Right cardiac atrium (tissue), 5 donors: ENCODE measurements at places on chromosomes 16 and 17.
A peak's percentile ranks its signal among the peaks of the same experiment; 100 is the strongest.

- DNase-seq: no peak
These were observed 3.7 kb downstream of the HPR start for GRCh38 chr16:72066747-72067146.

GRCh38 chr17:2405247-2405926 is 4.5 kb upstream of the MNT start:
- DNase-seq: peak; percentile 50

- DNase-seq: no peak
These were observed 674 bp downstream of the C17orf75 start for GRCh38 chr17:32341141-32341856.

GRCh38 chr17:39652587-39653315 is 12.4 kb upstream of the TCAP start:
- no peak for DNase-seq

GRCh38 chr16:89805136-89805905 is 11.1 kb downstream of the FANCA start:
- DNase-seq: no peak

DNA sequence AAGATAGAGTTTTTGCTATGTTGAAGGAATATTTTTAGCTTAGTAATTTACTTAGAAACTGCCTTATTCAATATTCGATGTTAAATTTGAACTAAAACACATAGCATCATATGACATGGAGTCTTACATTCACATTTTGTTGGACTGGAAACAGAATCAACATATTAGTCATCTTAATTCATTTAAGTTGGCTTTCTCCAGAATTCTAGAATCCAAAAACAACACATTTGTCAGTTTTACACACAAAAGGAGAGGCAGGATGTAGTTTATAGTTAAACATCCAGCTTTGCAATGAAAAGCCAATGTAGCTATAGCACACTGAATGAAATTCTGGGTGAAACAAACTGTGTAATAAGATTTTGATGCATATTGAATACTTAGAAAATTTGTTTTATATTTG is 43.3 kb downstream of the WWOX start:
- DNase-seq: no peak

GRCh38 chr17:43517615-43518386 is 28.3 kb downstream of the ETV4 start:
- no peak for DNase-seq

GRCh38 chr16:30053376-30054015 is 12.1 kb upstream of the ALDOA start:
- no peak for DNase-seq

DNA sequence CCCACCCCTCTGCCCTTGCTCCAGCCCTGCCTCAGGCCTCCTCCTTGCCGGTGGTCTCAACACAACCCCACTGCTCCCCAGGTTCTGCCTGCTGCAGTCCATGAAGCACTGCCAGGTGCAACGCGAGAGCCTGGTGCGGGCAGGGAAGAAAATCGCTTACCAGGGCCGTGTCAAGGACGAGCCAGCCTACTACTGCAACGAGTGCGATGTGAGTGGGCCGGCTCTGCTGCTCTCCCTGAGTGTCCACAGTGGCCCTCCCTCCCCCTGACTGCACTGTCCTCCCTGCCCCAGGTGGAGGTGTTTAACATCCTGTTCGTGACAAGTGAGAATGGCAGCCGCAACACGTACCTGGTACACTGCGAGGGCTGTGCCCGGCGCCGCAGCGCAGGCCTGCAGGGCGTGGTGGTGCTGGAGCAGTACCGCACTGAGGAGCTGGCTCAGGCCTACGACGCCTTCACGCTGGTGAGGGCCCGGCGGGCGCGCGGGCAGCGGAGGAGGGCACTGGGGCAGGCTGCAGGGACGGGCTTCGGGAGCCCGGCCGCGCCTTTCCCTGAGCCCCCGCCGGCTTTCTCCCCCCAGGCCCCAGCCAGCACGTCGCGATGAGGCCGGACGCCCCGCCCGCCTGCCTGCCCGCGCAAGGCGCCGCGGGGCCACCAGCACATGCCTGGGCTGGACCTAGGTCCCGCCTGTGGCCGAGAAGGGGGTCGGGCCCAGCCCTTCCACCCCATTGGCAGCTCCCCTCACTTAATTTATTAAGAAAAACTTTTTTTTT is 1.8 kb upstream of the TMEM88 start:
- peak; percentile 62 for DNase-seq

DNA sequence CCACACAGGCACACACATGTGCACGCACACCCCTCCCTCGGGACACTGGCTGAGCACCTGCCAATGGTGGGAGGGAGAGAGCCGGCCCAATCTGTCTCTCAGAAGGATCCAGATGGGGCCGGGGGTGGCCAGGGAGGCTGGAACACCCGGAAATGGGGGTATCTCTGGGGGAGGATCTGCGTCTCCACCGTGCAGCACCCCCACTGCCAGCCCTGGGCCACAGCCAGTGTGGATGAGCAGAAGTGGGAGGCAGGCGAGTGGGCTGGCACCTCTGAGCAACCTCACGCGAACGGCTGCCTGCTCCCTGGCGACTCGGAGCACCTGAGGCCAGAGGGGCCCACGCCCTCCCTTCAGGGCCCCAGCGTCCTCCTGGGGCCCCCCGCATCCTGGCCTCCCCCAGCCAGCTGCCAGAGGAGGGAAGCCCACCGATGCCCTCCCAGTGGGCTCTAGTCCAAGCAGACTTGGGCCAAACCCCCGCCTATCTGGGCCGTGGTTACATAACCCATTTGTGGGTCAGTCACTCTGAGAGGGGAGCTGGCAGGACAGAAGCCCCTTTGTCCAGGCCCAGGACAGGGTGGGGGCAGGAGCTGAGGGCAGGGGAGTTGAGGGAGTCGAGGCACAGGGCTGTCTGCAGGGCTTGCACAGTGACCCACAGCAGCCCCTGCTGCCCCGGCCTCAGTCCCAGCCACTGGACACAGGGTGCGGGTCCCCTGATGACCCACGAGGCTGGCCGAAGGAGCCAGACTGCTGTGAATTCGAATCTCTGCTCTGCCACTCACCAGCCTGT is 5.6 kb downstream of the CASKIN1 start:
- no peak for DNase-seq

GRCh38 chr17:50112694-50113093 is 17.3 kb downstream of the SAMD14 start:
- DNase-seq: peak; percentile 77

- DNase-seq: no peak
These were observed 17.8 kb downstream of the DOC2B start for GRCh38 chr17:163514-164098.

DNA sequence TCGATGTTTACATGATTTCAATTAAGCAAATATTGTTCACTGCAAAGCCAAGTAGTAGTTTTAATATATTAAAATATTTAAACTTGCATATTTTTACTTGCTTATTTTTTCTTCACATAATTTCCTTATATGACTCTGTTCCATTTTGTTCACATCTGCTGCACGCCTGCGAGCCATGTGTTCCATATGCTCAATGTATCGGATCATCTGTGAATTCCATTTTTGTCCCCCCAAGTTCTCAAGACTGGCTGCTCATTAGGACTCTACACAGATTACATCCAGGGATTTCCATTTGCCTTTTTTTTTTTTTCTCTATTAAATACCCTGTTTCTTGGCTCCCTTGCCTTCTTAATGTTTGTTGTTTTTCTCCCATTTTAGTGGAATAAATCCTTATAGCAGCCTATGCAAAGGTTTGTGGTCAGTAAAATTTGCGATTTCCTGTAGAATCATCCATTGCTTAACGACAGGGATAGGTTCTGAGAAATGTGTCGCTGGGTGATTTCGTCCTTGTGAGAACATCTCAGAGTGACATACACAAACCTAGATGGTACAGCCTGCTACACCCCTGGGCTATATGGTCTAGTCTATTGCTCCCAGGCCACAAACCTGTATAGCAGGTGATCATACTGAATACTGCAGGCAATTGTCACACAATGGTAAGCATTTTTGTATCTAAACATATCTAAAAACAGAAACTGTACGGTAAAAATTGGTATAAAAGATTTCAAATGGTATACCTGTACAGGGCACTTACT is 30.2 kb upstream of the TEKT3 start:
- no peak for DNase-seq

DNA sequence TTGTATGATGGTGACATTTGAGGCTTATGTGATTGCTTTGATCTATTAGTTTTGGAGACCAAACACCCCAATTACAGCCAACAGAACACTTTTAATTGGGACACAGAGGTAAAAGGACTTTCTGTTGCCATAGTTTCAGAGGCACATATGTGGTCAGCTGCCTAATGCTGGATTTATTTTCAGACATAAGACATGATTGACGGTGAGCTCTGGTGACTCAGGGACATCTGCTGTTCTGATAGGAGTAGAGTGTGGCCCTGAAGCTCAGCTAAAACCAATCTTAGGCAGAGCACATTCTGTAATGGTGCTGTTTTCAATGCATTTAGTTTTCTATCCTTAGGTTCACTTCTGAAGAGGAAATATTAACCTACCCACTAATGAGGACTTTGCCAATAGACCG is 247.1 kb downstream of the UTP18 start:
- no peak for DNase-seq

DNA sequence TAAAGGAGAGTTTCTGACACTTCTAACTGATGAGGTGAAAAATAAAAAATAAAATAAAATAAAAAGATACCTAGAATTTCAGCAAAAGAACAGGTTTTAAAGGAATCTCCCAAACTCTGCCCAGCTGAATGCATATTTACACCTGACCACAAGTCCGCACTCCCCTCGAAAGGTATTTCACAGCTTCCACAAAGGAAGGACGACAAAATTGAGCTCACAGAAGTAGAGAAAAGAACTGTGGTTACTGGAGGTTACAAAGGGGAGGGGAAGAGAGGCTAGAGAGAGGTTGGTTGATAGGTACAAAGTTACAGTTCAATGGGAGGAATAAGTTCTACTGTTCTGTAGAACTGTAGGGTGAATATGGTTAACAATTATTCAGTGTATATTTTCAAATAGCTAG is 5.0 kb downstream of the LITAF start:
- no peak for DNase-seq

DNA sequence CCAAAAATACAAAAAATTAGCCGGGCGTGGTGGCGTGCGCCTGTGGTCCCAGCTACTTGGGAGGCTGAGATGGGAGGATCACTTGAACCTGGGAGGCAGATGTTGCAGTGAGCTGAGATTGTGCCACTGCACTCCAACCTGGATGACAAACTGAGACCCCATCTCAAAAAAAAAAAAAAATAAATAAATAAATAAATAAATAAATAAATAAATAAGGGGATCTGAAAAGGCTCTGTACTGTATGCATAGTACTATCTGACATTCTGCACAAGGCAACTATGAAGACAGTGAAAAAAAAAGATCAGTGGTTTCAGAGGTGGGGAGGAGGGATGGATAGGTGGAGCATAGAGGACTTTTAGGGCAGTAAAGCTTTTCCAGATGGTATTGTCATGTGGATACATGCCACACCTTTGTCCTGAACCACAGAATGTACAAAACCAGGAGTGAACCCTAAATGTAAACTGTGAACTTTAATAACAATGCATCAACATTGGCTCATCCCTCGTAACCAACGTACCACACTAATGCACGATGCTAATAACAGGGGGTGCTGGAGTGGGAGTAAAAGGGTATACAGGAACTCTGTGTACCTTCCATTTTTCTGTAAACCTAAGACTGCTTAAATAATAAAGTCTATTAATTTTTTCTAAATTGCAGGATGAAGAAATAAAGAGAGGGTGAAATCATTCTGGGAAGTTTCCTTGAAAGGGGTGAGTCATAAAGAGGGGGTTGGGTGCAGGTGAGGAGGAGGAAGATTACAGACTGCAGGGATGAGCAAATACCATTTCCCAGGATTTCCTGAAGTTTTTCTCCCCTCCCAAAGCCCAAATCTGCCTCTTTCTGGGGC is 155.8 kb upstream of the SDK2 start:
- DNase-seq: no peak

- no peak for DNase-seq
These were observed 30.5 kb downstream of the TMEM98 start for GRCh38 chr17:32958418-32958817.

GRCh38 chr16:53817117-53817755 is 113.3 kb downstream of the FTO start:
- no peak for DNase-seq

GRCh38 chr16:11207646-11208045 is 48.4 kb downstream of the SOCS1 start:
- no peak for DNase-seq

- peak; percentile 37 for DNase-seq
These were observed 6.2 kb downstream of the AANAT start for GRCh38 chr17:76473541-76473985.

DNA sequence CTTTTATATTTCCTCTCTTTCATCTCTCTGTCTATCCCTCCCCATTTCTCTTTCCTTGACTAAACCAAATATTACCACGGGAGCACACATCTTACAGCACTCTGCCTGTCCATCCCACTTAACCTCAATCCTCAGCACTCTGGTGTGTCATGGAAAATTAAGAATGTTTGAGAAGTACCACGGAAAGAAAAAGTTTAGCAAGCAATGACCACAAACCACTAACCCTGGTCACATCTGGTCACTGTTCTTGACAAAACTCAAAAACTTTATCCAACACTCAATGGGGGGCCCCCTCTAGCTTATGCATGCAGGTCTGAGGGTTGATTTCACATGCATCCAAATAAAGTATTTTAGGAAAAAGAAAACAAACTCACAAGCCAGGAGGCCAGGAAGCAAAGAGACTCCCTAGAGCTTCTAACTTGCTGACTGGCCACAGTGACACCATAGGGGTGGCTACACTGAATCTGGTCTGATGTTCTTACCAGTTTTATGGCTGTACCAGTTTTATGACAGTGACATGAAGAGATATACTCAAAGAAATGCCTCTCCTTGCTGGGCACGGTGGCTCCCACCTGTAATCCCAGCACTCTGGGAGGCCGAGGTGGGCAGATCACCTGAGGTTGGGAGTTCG is 229.2 kb downstream of the STX8 start:
- DNase-seq: no peak

DNA sequence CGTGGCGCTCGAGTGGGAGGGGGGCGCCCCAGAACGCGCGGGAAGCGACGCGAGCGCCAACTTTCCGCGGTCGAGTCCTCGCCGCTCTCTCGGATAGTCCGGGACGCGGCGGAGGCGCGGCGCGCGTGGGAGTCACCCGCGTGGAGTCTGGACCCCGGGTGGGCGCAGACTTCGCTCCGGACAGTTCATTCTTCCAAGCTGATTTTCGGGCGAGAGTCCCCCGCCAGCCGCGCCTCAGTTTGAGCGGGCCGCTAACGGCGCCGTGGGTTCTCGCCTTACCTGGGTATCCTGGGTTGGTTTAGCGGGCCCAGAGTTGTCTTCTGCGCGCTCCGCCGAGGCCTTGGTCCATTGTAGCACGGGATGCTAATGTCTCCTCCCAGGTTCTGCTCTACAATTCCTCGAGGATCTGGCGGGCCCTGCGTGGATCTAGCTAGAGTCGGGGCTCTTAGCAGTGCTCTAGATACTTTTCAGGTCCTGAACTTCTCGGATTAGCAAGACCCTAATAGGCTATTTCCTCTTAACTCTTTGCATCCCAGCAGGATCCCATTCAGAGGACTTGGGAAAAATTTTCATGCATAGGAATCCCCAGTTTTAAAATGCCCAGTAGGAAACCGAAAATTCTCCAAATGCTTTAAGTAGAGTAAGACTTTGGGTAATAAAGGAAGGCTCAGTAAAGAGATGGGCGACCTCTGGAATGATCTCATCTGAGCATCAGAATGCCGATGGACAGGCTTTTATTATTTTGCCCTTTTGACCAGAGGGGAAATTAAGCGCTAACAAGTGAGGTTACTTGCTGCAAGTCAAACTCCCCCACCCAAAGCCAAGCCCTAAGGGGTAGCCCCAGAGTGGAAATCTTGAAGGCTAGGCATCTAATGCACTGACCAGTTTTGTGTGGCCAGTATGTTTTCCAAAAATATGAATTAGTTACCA is 537 bp upstream of the GJC1 start:
- no peak for DNase-seq

GRCh38 chr16:10751291-10751697 is 7.7 kb downstream of the NUBP1 start:
- DNase-seq: no peak

GRCh38 chr16:57156351-57156703 is 29.5 kb downstream of the PSME3IP1 start:
- no peak for DNase-seq
